SK-N-DZ (cell line): ENCODE measurements at places on chromosomes 1 and 21.

- no peak for DNase-seq
Measured at GRCh38 chr1:233707880-233708815, 94.2 kb downstream of the KCNK1 start.

- DNase-seq, result no peak
Measured at GRCh38 chr1:97640677-97641076, 280.2 kb downstream of the DPYD start.

GRCh38 chr21:29938776-29939103 is 1.1 kb downstream of the GRIK1 start:
- no peak for DNase-seq

- DNase-seq, result no peak
Measured at GRCh38 chr1:226739696-226740065, 599 bp upstream of the ITPKB start.

DNA sequence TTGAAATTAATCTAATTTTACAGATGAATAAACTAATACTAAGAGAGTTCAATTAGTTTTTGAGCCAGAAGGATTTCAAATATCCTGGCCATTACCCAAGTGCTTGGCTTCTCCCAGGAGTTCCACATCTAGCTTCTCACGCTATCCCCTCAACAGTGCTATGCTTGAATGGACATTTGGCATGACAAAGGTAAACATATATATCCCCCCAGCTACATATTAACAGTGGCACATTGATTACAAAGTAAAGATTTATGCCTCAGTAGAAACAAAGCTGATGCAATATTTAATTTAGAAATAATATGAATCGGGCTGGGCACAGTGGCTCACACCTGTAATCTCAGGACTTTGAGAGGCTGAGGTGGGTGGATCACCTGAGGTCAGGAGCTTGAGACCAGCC is 434.6 kb upstream of the PRMT6 start:
- no peak for DNase-seq

DNA sequence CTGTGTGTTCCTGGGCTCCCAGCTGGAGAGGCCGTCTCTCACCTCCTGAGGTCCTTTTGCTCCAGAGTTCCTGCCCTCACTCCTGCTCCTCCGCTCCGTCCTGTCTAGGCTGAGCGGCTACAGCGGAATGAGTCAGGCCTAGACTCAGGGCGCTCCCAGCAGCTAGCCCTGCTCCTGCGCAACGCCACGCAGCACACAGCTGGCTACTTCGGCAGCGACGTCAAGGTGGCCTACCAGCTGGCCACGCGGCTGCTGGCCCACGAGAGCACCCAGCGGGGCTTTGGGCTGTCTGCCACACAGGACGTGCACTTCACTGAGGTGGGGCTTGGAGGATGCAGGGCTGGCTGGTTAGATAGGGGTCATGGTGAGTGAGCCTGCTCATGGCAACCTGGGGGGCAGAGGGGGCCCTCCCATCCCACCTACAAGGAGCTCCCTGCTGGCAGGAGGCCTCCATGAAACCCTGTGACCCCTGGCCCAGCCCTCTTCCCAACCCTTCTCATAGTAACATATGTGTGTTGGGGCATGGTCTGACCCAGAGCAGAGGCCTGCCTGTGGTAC is 15.1 kb downstream of the PSRC1 start:
- no peak for DNase-seq

GRCh38 chr1:227729144-227729880 is 5.8 kb downstream of the JMJD4 start:
- peak; percentile 48 for DNase-seq

- peak; percentile 40 for DNase-seq
Measured at GRCh38 chr1:110060034-110060661, 10.3 kb downstream of the ALX3 start.
